ENCODE measurements at places on chromosomes 2 and 18.

DNA sequence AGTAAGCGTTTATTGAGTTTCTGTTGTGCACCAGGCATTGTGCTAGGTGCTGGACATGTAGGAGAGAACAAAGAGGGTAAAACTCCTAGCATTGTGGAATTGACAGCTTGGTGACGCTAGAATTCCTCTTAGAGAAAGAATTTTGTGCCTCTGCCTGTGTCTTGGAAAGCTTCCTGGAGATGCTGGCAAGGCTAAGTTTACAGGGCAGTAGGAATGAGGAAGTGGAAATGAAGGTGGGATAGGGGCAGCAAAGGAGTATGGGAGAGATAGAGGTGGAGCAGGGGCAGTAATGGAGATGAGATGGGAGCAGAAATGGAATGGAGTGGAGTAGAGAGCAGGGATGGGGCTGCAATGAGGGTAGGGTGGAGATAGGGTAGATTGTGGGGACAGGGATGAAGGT, 29.8 kb downstream of the GPR39 start:
- DNase-seq, result no peak

DNA sequence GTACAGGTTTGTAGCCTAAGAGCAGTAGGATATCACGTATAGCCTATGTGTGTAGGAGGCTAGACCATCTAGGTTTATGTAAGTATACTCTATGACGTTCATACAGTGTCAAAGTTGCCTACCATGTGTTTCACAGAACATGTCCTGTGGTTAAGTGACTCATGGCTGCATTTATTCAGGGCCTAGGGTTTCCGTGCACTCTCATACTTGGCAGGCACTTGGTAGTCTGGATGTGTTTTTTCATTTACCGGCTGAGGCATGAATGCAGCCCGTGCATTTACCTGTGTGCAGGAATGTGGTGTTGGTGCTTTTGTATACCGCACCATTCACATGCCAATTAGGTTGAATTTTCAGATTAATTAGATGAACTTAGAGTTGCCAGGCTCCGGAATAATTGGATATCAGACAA, 43.4 kb downstream of the MYL12B start:
- no peak for DNase-seq

DNA sequence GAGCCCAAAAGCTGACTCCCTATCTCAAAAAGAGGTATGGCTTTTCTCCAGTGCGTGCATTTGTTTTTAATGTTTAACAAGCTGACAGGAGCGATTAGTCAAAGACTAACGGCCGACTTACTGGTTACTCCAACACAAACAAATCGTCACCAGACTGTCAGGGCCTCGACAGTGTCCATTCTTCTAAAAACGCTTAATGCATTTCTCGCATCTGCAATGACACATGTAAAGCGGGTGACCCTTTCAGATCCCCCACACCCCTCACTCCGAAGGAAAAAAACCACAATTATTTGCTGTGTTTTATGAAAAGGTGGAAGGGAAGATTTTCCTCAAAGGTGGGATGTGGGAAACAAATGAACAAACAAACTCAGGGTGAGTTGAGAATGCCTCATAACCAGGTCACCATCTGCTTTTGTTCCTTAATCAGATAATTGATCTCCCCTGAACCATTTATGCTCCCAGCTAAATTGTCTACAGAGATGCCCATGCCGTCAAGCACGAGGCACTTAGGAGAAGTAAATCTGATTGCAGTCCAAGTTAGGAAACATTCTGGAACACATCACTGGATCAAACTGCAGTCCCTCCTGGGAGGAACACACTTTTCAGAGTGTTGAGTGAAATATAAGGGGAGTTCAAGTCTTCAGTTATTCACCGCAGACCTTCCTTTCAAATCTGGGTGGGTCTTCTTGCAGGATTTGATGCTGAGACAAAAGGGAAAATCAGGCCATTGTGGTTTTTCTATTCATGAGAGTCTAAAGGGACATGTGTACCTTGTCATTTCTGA, 340.8 kb downstream of the CMPK2 start:
- DNase-seq, result no peak

DNA sequence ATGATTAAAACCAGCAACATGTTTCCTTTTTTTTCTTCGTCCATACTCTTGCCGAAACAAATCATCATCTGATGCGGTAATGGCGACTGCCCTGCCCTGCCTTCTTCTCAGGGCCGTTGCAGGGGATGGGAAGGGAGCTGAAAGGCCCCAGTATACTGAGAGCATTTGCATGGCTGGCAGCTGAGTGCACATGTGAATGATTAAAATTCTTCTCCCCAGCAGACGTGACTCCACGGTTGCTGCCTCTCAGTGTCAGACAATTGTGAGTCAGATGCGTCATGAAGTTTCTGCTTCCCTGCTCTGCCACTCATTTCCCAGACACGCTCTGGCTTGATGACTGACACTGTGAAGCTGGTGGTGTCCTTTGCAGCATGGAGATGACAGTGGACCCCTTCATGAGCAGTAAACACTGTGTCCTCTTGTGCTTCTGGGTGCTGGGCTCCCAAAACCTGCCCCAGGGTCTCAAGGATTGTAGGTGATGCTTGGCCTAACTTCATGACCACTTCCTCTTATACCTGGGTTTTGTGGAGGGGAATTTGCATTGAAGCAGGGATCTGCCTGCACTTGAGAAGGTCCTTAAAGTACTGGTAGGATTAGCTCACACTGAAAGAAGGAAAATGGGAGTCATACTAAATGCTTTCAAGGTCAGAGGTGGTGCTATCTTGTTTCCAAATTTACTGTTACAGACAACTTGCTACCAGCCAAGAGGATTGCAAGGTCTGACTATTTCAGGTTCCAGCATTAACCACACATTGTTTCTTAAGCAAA, 222.5 kb upstream of the COPS8 start:
- no peak for DNase-seq

- no peak for DNase-seq
These were observed 6.8 kb downstream of the LBH start for GRCh38 chr2:30237966-30238800.

GRCh38 chr2:162840598-162841246, 2.2 kb upstream of the KCNH7 start:
- DNase-seq, result no peak

DNA sequence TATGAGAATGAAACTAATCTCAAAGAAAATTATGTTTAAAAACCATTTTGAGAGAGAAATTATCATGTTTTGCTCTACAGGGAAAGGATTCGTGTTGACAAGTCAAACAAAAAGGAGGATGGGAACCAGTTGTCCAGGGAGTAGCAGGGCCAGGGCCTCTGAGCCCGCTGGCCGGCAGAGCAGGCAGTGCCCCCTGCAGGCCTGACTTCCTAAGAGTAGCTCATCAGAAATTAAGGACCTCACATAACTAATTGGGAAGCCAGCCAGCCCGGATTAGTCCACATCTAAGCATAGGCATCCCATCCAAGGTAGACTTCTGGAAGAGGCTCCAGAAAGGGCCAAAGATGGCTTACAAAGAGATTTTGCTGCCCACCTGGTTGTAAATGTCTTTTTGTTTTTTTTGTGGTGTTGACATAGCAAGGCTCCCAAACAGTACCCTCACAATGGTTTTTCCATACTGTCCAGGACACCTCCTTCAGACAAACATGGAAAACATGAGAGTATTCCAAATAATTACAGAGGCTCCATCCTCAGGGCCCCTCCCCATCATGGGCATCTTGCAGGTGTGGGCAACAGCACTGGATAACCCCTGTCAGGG, 241.2 kb upstream of the TANK start:
- DNase-seq, result no peak

DNA sequence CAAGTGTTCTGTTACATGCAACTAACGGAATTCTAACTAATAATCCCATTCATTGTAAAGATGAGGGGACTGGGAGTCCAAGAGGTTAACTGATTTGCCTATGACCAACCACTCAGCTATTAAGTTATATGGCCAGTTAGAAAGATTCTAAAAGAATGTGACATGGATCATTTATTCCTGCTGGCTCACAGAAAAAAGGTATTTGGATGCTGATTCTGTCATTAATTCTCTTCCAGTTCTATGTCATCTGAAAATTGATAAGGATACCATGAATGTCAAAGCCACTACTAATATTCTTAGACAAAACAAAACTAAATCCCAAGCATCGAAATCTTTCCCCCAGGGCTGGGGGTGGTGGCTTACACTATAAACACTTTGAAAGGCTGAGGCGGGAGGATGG, 41.2 kb upstream of the GORASP2 start:
- no peak for DNase-seq

- no peak for DNase-seq
These were observed 172.3 kb downstream of the UBE2E3 start for GRCh38 chr2:181152701-181153100.

DNA sequence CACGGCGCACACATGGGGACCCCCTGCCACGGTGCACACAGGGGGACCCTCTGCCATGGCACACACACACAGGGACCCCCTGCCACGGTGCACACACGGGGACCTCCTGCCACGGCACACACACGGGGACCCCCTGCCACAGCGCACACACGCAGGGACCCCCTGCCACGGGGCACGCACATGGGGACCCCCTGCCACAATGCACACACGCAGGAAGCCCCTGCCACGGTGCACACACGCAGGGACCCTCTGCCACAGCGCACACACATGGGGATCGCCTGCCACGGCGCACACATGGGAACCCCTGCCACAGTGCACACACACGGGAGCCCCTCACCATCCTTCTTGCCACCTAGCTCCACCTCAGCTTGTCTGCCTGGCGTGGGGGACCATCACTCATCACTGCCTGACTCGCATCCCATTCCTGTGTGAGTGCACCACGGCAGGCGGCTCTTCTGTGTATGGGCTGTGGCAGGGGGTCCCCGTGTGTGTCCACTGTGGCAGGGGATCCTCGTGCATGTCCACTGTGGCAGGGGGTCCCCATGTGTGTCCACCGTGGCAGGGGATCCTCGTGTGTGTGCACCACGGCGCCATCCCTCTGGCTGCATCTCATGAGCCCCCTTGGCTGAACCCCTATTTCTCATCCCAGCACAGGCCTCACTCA, 206.7 kb downstream of the EIPR1 start:
- DNase-seq, result no peak

DNA sequence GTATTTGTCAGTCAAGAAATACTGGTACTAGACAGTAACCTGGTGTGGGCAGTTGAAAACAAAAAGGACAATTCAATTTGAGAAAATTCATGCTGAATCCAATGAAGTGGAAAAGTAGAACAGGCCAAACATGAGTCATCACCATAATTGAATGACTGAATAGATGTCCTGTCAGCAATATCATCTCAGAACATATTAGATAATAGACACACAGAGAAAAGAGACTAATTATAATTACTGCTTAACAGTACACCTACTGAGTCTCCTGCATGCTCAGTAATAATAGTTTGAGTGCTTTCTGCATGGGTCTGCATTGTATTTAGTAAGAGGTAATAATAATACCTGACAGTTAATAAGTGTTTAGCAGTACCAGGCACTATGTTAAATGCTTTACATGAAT, 138.6 kb upstream of the ZC3H15 start:
- DNase-seq, result no peak

DNA sequence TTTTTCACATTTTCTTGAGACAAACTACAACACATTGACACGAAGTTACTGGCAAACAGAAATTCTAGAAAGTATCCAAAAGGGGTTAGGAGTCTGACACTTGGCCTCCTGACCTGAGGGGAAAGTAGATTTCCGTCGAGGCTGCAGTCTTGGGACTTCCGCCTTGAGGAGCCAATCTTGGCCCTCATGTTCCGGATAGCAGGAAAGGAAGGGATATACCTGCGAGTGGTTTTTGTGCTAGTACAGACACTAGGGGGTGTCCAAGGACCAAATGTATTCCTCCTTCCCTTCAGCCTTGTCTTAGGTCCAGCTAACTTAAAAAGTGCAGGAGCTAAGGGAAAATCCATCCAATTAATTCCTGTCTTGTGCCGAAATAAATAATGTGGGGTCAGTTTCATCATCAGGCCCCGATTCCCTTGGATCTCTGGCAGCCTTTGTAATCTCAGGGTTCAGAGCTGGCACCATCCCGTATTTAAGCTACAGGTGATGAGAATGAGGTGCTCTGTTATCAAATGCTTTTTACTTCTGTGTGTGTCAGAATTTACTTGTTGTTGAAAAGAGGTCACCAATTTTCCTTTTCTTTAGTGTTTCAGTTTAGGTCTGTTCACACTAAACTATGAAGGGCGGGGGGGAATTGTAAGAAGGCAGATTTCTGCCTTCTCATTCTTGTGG, 330.2 kb upstream of the FANCL start:
- DNase-seq, result peak; percentile 50

- no peak for DNase-seq
These were observed 60.1 kb upstream of the TNFRSF11A start for GRCh38 chr18:62264984-62265383.

DNA sequence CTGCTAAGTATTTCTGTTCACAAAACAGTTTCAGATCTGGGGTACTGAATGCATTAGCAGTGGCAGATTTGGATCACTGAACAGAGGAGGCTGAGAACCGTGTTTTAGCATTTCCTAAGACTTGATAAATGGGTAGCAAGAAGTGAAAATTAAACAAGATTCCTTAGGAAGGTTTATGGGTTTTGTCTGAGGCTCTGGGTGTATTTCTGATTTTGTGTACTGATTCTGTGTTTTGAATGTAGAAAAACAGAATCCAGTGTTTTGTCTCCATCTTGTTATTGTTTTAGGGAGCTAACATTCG, 1.4 kb downstream of the FAM117B start:
- DNase-seq, result no peak

- DNase-seq, result no peak
These were observed 117.6 kb upstream of the SPATS2L start for GRCh38 chr2:200188876-200189275.

DNA sequence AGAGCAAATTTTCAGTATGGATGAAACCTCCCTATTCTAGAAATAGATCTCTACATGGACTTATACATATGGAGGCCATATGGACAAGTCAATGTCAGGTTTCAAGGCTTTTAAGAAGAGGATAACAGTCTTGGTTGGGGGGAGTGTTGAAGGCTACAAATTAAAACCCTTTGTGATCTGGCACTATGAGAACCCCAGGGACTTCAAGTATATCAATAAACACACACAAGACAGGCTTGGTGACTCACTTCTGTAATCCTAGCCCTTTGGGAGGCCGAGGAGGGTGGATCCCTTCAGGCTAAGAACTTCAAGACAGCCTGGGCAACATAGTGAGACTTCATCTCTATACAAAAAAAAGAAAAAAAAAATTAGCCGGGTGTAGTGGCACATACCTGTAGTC, 127.2 kb upstream of the SP5 start:
- no peak for DNase-seq

DNA sequence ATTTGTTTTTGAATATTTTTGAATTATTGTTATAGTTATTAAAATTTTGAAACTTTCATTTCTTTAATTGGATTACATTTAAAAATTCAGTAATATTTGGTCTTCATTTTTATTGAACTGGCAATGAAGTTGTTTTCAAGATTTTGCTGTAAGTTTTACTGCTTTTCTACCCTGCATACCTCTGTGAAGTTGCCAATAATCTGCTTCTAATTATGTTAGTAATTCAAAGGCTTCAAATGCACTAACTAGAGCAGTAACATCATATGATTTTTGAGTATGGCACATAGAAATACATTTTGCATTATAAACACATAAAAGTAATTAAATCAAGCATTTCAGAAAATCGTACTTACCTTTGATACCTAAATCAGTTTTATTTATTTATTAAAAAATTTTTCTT, 40.3 kb upstream of the FAM171B start:
- DNase-seq, result no peak

GRCh38 chr2:33321236-33321771, 155.1 kb upstream of the RASGRP3 start:
- no peak for DNase-seq

- no peak for DNase-seq
These were observed 225.3 kb downstream of the CNTNAP5 start for GRCh38 chr2:124250433-124250832.

GRCh38 chr2:130819608-130820278, 17.0 kb upstream of the ARHGEF4 start:
- no peak for DNase-seq

GRCh38 chr2:217980591-217980990, 22.2 kb downstream of the TNS1 start:
- no peak for DNase-seq

GRCh38 chr2:162074632-162074895, 549 bp upstream of the DPP4 start:
- no peak for DNase-seq

All from NCI-H2029 (cell line).